ENCODE measurements at places on chromosomes 12 and 14. TPM values are rescaled to one million over a fixed set of nuclear protein-coding genes. Genes with fewer than 3 reads are reported as not detected.

MYF5 gene
- not detected for total RNA-seq

RNASE1 gene
- total RNA-seq = not detected

NYNRIN gene
- total RNA-seq = 6.1 TPM

AQP6 gene
- total RNA-seq = not detected

MDP1 gene
- 12.3 TPM for total RNA-seq

DNA sequence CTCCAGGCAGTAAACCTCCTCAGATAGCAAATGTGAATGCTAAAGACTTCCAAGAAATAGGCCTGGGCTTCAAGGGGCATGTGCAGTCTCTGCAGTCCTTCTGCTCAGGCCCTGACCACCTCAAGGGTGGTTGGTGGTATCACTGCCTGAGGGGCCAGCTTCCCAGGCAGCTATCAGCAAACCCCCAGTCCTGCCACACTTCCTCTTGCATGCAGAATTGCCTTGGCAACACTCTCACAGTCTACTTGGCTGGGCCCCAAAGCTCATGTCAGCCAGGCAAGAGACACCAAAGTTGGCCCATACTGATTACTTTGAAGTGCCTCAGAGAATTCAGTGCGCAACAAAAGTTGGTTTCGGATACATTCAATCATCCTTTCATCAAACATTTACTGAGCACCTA lies 3.5 kb upstream of the ASB8 start:
- no peak for DNase-seq

- DNase-seq = no peak
Observed at GRCh38 chr12:24679126-24679525, 269.8 kb downstream of the BCAT1 start.

- DNase-seq = no peak
Observed at GRCh38 chr12:27077586-27077985, 4.8 kb downstream of the C12orf71 start.

DNA sequence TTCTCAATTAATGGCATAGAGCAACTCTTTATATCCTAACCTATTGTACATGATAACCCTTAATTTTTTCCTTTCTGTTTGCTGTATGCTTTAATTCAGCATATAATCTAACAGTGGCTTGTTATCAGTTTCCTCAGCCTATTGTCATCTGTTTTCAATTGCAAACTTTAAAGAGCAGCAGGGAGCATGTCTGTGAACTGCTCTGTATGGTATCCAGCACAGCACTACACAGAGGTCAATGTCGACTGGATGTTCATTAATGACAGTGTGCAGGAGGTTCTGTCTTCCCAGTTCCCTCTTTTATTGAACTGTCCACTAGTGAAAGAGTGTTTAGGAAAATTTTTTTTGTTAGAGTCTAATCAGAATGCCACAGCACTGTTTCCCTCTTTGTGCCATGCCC lies 609.1 kb downstream of the SOX5 start:
- DNase-seq = no peak

GRCh38 chr12:89262855-89263552 lies 89.3 kb downstream of the DUSP6 start:
- no peak for DNase-seq

DNA sequence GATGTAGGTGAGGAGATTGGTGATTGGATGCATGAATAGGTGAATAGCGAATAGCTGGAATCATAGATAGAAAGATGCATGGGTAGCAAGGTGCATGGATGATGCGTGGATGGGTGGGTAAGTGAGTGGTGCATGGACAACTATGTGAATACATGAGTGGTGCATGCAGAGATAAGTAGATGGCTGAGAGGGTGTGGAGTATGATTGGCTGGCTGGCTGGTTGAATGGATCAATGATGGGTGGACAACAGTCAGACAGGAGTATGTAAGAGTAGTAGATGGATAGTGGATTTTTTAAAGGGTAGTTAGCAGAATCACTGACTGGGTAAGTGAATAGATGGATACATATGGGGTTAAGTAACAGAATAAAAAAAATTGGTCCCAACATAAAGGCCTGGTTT lies 33.9 kb downstream of the SERPINA3 start:
- DNase-seq = no peak

DNA sequence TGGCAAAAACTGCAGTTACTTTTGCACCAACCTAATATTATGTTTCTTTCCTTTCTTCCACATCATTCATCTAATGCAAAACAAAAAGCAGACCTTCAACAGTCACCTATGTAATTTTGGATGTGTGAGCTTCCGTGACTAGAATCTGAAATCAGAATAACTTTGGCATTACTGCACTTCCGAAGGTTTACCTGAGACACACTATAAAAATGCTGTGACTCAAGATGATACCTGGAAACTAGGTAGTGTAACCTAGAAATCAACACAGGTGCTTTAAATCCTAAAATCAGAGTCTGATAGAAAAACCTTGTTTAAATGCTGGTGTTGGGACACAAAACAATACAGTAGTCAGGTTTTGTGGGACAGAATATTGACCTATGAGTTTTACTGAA lies 2.2 kb downstream of the BTBD7 start:
- DNase-seq = no peak

- DNase-seq = no peak
Observed at GRCh38 chr14:101009531-101009930, 106.0 kb upstream of the RTL1 start.

DNA sequence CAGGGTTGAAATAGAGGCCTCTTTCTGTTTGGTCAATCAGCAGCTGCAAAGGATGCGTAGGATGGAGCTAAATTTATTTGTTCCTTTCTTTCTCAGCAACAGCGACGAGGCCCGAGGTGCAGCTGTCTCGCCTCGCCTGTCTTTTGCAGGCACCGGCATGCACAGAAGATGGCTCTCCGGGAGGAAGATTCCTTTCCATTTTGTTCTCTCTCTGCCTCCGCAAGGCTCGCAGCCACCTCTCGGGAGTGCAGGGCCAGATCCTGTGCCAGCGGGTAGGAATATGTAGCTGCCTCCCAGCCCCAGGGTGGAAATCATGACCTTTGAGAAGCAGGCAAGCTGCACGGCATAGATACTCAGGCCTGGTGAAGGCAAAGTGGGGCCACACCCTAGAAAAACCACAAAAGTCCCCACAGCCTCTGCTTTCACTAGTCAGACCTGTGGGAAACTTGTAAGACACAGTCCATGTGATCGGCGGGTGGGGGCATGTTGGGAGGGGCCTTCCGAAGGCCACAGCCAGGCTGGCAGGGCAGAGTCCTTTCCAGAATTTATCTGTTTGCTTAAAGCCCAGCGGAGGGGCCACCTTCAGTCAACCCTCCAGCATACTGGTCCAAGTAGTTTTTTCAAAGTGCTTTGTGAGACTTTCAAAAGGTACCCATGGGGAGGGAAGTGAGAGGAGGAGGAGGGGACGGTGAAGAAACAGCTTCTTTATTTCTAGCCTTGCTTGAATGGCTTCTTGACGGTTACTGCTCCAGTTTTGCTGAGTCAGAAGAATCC lies at the start of gene MAP1LC3B2:
MAP1LC3B2 (plus strand) TSS at position 220 of the 774 bp plus-strand sequence. CDS start 16,562 bp downstream, outside the sequence.
- no peak for DNase-seq

GRCh38 chr12:32298917-32299316 lies 100.4 kb upstream of the FGD4 start:
- peak; percentile 42 for DNase-seq
